Lung microvascular endothelial cell (primary cell): ENCODE measurements at places on chromosomes 7 and 10. TPM values are rescaled to one million over a fixed set of nuclear protein-coding genes. Genes with fewer than 3 reads are reported as not detected.

DNA sequence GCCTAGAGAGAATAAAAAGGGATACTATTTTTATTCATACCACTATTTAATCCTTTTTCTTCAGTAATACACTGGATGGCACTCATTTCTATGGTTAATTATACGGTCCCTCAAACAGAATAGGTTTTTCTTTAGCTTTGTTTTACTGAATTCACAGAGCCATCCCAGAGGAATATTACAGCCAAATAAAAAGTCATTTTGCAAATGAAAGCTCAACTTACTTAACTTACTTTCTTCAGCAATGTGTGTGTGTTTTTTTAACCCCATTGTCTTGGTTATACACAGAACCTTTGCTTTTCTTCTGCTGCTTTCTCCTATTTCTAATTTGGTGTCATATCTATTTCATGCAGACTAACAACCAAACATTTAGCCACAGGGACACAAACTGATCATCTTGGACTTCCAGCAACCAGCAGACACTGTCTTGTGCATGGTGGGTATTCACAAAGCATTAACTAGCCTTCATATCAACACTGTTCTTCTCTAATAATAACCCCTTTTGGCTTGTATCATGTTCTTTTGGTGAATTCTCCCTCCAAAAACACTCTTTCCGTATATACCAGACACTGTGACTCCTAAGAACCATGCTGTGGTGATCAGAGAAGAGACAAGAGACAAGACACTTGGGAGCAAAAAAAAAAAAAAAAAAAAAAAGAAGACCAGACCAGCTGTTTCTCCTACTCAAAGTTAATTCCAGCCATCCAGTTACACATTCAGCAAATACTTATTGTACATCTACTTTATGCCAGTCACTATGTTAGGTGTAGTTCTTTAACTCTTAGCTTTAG lies 40.4 kb downstream of the PIP4K2A start:
- DNase-seq: no peak

GRCh38 chr7:29500719-29501118 lies 62.9 kb upstream of the PRR15 start:
- DNase-seq: no peak

- DNase-seq: no peak
These were observed 26.9 kb downstream of the RGS10 start for GRCh38 chr10:119515511-119516045.

DNA sequence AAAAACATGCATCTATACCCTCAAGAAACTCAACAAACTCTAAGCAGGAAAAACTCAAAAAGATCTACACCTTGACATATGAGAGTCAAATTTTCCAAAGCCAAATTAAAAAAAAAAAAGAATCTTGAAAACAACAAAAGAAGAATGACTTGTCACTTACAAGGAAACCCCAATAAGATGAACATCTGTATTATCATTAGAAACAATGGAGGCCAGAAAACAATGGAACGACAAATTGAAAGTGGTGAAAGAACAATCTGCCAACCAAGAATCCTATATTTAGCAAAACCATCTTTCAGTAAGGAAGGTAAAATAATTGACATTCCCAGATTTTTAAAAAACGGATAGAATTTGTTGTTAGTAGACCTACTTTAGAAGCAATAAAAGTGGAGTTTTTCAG lies 516.8 kb downstream of the ACTR3B start:
- no peak for DNase-seq

DNA sequence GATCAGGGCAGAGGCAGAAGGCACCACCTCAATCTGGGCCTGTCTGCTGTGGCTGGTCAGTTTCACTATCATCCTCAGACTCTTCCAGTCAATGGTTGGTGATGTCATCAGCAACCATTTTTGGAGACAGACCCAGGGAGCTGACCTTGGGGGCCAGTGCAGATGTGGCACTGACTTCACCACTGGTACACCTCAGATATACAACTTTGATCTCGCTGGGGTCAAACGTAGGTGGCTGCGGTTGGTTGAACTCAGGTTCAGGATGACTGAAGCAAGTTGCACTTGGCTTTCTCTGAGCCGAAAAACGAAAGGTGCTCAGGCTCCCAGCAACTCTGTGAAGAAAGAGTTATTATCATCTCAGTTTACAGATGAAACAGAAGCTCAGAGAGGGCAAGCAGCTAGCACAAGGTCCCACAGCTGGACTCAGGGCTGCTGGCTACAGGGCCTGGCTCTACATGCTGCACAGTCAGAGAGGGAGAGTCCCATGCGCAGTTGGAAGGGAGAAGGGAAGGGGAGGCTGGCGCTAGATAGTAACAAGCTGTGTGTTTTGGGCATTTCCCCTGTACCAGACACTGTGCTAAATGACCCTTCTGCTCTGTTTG lies 27.2 kb downstream of the ANKRD16 start:
- no peak for DNase-seq

- DNase-seq: no peak
These were observed 57.1 kb upstream of the IGFBP3 start for GRCh38 chr7:45978010-45978681.

DNA sequence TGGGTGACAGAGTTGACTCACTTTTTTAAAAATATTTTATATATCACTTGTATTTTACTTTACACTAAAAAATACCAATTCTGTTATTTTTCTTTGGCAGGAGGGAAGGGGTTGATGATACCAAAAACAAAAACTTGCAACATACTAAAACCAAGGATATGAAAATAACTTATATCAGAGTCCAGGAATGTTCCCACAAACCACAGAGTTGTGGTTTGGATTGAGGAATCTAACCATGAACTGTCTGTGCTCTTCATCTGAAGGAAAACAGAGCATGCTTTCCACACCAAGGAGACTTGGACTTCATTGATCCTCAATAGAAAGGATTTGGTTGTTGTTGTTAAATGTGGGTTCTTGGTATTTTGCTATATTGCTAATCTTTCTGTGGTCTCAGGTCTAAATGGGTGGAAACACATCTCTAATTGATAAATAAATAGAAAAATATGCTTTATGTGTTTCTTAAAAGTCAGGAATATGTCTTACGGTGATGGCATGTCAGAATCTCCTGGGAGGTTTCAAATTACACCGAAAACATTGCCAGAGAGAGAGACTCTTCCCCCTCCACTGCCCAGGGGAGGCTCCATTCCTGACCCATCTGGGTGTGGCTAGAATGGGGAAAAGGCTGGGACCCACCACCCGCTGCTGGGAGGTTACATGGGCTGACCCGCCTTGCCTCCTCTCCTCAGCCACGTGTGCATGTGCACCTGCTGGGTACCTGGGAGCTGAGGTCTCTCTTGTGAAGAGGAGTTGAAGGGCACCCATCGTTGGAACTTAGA lies 46.9 kb upstream of the STK17A start:
- DNase-seq: no peak

DNA sequence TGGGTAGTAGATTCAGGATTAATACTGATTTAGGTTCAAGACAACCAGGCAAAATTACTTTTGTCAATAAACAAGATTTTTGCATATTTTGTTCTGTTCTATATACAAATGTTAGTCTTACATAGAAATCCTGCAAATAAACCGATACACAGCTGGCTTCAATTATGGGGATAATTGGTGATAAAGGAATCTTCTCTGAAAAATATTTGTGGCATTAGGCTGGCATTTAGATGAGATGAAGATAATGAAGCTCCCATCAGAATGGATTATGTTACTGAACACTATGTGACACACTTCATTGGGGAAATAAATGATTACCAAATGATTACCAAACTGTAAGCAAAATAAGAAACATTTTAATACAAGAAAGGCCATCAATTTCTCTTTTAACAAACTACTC lies 65.8 kb downstream of the NT5C2 start:
- no peak for DNase-seq

- no peak for DNase-seq
These were observed 31.8 kb downstream of the CNNM1 start for GRCh38 chr10:99360934-99361333.

DNA sequence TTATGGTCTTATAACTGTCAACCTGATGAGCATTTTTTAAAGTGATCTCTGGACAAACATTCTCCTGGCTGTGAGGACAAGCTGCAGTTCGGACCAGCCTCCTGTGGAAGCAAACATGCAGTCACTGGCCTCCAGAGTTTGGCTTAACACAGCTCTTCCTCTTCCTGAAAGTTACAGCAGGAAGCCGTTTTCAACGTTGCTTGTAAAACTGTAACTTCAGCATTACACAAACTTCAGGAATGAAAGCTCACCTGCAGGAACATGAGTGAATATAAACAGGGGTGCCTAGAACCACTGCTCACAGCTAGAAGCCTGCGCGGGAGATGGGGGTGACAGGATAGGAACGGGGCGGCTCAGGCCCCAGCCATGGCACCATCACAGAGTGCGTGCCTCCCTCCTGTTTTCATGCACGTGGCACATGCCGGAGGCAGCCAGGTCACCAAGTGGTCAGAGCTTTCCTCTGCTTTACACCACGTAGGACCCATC lies 292.9 kb upstream of the PITRM1 start:
- DNase-seq: peak; percentile 89

- no peak for DNase-seq
These were observed 101.7 kb downstream of the MGMT start for GRCh38 chr10:129568583-129569344.

BAG3 gene
- total RNA-seq: 3.8 and 5.2 TPM in 2 replicates
